Amniotic stem cell (primary cell): ENCODE measurements at places on chromosomes 5 and 9.

DNA sequence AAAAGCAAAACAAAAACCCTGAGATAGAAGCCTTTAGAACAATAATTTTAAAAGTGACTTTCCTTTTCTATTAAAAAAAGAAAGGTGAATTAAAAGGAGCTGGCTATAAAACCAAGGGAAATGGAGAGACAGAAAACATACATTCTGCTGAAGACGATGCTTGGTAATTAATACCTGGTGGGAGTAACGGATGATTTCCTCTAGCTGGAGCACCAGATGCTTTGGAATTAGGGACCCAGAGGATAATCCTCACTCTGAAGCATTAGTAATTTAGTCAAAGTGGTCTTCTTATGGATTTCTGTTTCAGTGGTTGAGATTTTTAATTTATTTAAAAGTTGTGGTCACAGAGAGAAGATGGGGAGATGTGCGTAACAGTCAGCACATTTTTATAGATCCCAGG lies 982.5 kb downstream of the TLE4 start:
- DNase-seq = no peak

- DNase-seq = no peak
Observed at GRCh38 chr5:169751490-169751889, 114.4 kb downstream of the DOCK2 start.

DNA sequence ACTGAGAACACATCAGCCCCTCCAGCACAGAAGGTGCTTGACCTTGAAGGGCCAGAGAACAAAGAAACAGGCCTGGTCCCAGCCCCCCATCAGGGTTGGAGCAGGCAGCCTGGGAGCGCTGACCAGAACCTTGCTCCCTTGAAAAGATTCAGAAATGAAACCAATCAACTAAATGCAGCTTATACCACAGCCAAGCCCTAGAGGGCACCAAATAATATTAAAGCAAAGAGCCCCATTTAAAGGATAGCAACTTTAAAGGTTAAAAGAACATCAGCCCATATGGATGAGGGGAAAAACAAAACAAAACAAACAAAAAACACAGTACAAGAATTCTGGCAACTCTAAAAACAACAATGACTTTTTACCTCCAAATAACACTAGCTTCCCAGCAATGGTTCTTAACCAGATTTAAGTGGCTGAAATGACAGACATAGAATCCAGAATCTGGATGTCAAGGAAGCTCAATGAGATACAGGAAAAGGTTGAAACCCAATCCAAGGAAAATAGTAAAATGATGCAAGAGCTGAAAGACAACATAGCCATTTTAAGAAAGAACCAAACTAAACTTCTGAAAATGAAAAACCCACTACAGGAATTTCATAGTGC lies 471.9 kb downstream of the MTRR start:
- DNase-seq = no peak

- no peak for DNase-seq
Observed at GRCh38 chr5:66168226-66168625, 24.1 kb downstream of the SREK1 start.

GRCh38 chr5:6087576-6087975 lies 290.8 kb downstream of the MED10 start:
- no peak for DNase-seq
